ENCODE measurements at places on chromosomes 6 and 20.

GRCh38 chr20:13681248-13682125 is 42.8 kb upstream of the TASP1 start:
- DNase-seq: no peak

DNA sequence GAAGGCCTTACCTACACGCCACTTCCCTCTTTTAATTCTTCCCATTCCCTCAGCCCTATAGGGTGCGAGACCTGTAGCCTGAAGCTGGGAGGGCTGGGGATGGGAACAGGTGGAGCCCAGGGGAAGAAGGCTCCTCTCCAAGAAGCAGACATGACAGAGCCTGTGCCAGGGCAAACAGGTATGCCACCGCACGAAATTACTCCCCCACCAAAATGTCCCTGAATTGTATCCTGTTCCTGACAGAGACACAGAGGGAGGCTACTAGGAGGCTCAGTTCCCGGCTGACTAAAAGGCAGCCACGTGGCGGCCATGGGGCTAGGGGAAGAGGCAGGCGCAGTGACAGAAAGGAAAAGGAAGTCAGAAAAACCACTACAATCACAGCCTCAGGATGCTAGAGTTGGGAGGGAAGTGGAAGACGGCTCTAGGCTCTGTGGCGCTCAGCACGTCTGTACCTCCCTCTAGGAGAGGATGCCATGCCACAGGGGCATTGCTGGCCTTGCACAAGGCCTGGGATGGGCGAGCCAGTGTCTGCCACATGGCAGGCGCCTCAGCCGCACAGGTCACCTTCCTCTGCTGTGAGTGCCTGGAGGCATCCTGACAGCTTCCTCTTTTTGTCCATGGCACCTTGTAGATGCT is 27.7 kb downstream of the TFEB start:
- no peak for DNase-seq

GRCh38 chr20:3521852-3522740 is 51.3 kb downstream of the ATRN start:
- no peak for DNase-seq

- no peak for DNase-seq
Observed at GRCh38 chr20:1357921-1358671, 29.2 kb upstream of the SDCBP2 start.

DNA sequence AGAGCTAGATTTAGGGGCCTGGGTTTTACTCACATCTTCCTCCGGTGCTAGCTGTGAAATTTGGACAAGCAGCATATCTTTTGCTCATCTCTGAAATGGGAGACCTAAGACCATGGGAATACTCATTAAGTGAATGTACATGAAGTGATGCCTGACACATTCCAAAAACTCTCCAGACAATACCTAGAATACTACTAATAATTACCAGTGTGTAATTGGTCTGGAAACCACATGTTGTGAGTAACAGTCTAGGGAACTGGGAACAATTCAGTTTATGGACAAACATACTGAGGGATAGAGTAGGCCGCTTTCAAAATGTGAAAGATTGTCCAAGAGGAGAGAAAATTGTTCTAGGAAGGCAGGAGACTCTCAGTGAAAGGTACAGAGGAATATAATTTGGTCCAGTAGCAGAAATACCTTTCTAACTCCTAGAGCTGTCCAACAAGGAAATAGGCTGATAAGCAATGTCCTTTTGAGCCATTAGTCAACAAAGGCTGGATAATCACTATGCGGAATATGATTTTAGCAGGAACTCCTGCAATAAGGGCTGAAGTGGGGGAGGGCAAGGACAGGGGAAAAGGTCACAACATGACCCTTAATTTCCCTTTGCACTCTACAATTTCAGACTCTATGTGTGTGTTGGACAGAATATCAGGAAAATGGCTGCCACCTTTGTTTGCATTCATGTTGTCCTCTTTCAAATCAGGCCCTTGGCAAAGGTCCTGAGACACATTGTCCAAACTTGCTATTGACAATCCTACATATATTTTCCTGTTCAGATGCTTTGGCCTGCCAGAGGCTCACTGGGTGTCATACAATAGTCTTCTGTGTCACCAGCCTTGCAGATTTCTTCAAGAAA is 315.4 kb downstream of the PLCB1 start:
- DNase-seq: no peak

DNA sequence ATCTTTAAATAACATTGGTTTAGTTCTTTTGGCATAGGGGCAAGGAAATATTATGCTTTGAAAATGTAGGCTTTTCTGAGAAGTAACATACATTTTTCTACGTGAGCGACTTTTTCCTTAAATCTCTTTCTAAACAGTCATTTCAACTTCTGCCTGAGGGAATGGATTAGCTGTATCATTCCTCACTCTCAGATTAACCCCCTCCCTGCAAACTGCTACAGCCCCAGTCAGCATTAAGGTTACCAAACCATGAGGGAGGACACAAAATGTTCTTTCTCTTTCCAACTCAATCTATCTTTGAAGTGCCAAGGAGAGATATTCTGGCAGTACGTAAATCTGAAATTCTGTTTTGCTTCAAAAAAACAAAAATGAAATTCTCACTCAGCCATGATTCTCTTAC is 231.3 kb upstream of the FLRT3 start:
- no peak for DNase-seq

DNA sequence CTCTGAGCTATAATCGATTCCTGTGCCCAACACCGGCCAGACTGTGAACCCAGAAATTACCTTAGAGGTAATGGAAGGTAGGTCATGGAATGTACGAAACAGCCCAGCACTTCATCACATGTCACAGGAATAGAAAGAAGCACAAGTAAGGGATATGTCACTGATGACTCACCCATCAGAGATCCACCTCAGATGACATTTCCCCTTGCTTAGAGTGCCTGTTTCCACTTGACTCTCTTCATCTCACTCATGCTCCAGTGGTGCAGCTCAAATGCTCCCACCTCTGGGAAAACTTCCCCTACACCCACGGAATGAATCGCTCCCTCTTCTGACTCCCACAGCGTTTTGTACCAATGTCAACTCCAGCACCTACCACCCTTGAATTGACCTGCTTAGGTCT is 381.6 kb upstream of the CNR1 start:
- DNase-seq: no peak

- no peak for DNase-seq
Observed at GRCh38 chr6:44232676-44233566, 9.5 kb downstream of the SLC29A1 start.

GRCh38 chr6:101163611-101164010 is 229.9 kb upstream of the GRIK2 start:
- DNase-seq: peak; percentile 61

DNA sequence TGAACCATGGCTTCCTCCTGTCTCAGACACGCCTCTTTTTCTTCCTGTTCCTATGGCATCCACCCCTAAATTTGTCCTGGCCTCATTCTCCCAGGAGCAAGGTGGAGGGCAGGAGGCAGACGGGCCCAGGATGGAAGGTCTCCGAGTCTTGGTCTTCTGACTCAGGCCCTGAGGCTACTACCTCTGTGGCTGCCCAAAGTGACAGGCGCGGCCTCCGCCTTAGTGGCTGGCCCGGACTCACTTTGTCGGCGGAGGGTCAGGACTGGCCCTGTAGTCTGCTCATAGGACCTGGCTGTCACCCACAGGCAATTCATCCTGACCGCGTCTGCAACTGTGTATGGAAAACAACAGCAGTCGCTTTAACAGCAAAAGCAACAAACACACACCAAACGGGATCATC is 263.1 kb upstream of the SUPT3H start:
- DNase-seq: no peak

GRCh38 chr20:55805138-55805537 is 200.2 kb downstream of the CBLN4 start:
- DNase-seq: no peak

GRCh38 chr6:79737172-79737571 is 106.0 kb downstream of the SH3BGRL2 start:
- peak; percentile 63 for DNase-seq

DNA sequence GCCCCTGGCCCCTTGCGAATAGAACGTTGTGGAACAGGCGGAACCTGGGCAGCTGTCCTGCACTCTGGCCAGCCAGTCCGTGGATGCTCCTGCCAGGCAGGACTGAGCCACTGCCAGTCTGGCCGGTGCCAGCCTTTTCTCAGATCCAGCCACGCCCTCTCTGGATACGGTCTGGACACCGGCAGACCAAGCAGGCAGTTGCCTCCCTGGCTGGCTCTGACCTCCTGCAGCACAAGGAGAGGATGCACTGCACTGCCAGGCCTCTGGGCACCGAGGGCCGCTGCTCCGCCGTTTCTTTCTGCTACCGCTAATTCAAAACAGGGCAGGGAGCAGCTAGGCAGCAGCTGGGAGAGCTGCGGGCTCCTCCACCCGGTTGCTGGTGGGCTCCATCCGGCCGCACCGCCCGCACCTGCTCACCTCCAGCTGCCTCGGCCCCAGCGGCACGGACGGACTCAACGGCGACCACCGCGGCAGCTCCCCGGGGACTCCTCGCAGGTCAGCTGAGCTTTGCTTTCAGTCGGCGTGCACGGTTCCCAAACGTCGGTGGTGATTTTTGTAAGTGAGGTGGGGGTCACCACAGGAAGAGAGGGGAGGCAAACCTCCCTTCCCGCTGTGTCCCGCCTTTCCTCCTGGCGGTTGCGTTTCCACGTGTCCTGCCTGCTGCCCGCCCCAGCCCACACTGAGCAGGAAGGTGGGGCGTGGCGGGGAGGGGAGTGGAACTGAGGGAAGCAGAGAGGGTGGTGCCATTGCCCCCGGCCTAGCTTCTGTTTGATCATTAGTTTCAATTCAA is 30.3 kb upstream of the AFDN start:
- DNase-seq: no peak

DNA sequence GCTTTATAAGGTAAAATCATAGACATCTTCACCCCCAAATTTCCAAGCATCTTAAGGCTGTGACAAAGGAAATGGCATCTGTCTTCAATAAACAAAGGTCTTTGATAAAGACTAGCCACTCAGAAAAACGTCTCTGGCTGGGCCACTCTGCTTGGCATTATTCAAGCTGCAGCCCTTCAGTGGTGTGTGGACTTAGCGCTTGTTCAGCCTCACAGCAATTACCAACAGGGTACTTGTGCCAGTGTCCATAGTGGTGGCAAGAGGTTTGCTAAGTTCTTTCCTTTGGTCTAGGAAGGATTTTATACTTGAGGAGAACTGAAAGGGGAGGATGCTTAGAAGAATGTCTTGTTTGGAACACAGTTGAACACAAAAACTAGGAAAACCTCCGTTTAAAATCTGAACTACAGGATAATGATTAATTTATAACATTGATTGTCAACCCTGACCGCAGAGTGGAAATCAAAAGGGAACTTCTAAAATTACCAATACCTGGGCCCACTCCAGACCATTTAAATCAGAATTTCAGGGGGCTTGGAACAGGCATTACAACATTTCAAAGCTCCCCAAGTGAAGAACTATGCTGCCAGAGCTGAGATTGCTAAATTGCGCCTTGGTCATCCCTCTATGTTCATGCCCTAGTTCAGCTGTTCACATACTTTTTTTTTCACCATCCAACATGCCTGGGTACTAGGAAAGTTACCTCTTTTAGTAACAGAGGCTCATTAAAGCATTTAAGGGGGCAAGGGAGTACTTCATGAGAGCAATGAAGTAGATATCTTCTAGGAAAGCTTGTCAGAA is 378.5 kb downstream of the FRK start:
- DNase-seq: no peak

- no peak for DNase-seq
Observed at GRCh38 chr6:170011204-170012036, 260.0 kb downstream of the ERMARD start.

GRCh38 chr20:21179757-21180156 is 53.9 kb downstream of the KIZ start:
- DNase-seq: no peak

- DNase-seq: peak; percentile 65
Observed at GRCh38 chr6:27091661-27092315, 155.7 kb upstream of the PRSS16 start.

DNA sequence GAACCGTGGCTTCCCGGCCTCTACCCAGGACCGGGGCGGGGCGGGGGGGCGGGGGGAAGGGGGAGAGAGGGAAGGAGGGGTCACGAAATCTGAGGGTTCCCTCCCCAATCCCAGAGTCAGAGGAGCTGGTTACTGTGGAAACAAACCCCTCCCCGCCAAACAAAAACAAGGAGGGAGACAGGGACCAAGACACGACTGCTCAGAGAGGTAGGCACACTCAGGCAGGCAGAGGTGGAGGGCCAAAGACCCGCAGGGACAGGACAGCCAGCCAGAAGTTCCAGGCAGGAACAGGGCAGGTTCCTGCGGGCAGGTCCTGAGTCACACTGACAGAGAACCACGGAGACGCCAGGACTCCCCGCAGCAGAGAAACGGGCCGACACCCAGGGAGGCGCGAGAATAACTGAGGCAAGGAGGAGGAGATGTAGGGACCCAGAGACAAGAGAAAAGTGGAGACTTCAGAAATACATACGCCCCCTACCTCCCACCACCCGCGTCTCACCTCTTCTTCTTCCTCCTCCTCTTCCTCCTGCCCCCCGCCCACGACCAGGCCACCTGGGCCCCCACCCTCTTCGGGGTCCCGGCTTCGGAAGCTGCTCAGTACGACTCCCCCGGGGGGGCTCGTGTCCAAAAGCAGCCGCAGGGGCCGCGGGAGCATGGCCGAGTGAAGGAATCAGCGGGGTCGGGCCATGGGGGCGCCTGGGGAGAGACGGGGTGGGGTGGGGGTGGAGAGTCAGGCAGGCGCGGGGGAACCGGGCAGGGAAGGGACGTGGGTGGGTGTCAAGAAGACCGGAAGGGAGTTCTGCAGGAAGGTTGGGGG is 578 bp downstream of the RGL2 start:
- peak; percentile 36 for DNase-seq

DNA sequence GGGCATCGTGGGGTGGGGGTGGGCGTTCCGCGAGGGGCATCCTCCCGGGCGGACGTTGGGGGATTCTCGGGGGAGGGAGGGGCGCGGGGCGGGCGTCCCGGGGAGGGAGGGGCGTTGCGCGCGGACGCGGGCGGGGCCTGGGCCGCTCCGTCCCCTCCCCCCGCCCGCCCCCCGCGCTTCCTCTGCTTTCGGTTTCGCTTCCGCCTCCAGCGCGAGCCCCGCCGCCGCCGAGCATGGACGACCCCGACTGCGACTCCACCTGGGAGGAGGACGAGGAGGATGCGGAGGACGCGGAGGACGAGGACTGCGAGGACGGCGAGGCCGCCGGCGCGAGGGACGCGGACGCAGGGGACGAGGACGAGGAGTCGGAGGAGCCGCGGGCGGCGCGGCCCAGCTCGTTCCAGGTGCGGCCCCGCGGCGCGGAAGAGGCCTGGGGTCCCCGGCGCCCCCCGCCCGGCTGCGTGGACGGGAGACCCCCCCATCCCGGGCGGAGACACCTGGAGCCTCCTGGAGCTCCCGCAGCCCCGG is at the start of gene OGFR:
OGFR (plus strand) TSS at position 209 of the 528 bp plus-strand sequence; CDS start at position 234, 25 bp downstream.
- peak; percentile 77 for DNase-seq

DNA sequence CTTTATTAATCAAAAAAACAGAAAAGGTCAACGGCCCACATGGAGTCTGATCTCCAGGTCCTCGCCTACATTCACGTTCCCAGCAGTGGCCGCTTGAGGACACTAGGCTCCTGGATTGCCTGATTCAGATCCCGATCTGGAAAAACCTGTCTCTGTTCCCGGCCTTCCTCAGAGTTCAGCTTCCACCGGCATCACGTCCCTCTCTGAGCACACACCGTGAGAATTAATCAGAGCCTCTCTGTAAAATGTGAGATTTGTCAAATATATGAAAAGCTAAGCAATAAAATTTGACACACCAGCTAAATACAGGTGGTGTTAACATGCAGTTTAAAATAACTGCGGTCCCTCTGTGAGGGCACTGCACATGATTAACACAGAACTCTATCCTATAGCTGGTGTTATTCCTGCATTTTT is 122.8 kb upstream of the COL21A1 start:
- no peak for DNase-seq
